ENCODE measurements at places on chromosomes 5 and 9.

DNA sequence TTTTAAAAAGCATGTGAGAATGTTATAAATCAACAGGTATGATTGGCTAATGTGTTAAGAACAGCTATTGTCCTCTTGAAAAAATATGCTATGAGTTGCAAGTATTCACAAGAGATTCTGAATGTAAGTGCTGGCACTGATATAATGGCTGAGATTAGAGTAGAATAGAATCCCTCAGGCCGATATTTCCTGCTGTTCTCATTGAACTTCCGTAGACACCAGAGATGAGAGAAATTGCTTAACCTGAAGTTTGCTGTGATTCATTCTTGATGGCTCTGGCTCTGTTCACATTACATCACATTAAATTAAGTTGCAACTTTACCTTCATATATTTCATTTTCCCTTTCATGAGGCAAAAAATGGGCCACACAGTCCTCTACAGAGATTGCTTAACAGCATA is 114.5 kb downstream of the BAAT start:
- DNase-seq = no peak

GRCh38 chr9:17578577-17578910 is 322 bp upstream of the SH3GL2 start:
- DNase-seq = no peak

- no peak for DNase-seq
These were observed 24.5 kb downstream of the RANBP17 start for GRCh38 chr5:170886210-170886894.

- DNase-seq = no peak
These were observed 163.3 kb downstream of the NIPBL start for GRCh38 chr5:37039824-37040223.

DNA sequence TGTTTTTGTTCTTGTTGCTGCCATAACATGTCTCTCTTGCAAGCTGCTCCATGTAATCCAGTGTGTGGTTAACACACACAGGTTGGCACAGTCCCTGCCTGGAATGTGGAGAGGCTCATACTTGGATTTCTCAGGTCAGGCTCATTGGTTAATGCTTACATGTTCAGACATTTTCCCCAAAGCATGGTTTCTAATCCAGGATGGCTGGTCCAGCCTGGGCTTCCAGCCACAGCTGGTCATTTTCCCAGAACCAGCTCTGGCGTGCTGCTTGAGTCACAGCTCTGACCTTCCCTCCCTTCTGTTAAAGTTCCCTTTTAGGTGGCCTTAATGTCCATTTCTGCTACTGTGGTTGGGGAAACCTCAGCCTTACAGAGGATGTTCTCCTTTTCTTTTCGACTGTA is 294.3 kb downstream of the TAF11L14 start:
- DNase-seq = no peak

DNA sequence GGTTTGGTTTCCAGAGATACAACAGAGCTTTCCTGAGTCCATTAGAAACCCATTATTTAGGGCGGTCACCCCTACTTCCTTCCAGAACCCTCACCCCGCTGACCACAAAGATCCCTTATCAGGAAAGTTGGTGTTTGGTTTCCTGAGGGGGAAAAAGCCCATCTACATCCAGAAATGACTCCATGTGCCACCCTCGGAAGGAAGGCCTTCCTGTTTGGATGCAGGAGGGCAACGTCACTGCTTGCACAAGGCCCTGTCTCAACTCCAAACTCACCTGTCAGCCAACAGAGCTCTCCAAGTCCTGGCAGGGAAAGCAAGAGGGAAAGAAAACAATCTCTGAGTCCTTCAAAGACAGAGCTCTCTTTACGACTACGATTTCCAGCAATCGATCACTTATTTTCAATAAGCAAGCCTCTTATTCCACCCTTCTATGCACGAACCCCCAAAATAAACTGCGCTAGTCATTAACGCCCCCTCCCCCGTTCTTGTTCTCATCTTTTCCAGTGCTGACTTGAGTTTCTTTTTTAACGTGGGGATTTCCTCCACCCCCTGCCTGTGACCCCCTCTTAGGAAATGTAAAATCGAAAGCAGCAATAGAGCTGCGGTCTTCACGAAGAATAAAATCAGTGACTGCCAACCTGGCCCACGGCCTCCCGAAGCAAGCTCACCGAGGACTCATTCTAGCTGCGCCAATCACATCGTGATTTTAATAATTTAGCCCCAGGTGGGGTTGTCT is 35.7 kb upstream of the NTNG2 start:
- DNase-seq = no peak

GRCh38 chr5:174306345-174307030 is 261.0 kb downstream of the NSG2 start:
- DNase-seq = no peak

- DNase-seq = no peak
These were observed 349.3 kb upstream of the TLE4 start for GRCh38 chr9:79222483-79222882.

DNA sequence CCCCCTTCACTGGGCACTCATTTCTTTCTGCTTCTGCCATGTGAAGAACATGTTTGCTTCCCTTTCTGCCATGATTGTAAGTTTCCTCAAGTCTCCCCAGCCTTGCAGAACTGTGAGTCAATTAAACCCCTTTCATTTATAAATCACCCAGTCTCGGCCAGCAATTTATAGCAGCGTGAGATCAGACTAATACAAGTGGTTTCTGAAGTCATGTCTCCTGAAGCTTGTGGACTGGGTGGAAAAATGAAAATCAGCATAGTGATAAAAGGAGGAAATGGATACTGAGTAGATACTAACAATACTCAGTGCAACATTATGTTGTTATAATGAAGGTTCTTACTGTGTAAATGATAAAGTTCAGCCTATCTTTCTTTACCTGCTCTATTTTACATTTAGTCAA is 35.1 kb downstream of the NNT start:
- no peak for DNase-seq

GRCh38 chr5:88113429-88113828 is 155.2 kb downstream of the TMEM161B start:
- DNase-seq = no peak

GRCh38 chr9:116282597-116282996 is 129.0 kb downstream of the PAPPA start:
- DNase-seq = no peak

GRCh38 chr5:154819546-154819945 is 30.9 kb downstream of the FAXDC2 start:
- no peak for DNase-seq

- no peak for DNase-seq
These were observed 459.3 kb upstream of the MEF2C start for GRCh38 chr5:89342106-89342876.

DNA sequence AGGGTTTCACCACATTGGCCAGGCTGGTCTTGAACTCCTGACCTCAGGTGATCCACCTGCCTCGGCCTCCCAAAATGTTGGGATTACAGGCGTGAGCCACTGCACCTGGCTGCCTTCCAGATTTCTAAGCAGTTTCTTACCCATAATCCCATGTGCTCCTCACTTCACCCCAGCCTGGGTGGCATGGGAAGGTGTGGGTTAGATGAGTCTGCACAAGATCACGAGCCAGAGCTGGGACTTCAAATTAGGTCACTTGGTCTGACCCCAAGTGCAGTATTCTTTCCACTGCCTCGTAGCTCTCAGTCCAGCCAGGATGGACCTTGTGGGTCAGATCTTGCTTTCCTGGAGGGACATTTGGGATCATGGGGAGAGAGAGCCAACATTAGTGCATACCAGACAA is 37.5 kb upstream of the STRBP start:
- no peak for DNase-seq
